NCI-H524 (cell line): ENCODE measurements at places on chromosomes 5 and 9.

DNA sequence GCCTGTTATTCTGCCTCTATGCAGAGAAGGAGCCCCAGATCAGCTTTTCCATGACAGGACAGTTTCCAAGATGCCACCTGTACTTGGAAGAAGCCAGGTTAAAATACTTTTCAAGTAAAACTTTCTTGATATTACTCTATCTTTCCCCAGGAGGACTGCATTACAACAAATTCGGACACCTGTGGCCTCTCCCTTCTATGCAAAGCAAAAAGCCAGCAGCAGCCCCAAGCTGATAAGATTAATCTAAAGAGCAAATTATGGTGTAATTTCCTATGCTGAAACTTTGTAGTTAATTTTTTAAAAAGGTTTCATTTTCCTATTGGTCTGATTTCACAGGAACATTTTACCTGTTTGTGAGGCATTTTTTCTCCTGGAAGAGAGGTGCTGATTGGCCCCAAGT, 301 bp upstream of the IL4 start:
- DNase-seq = no peak

GRCh38 chr5:14685757-14686156, 21.2 kb downstream of the OTULIN start:
- peak; percentile 78 for DNase-seq

GRCh38 chr9:79565245-79565644, 6.5 kb upstream of the TLE4 start:
- no peak for DNase-seq

- DNase-seq = no peak
Measured at GRCh38 chr9:127753148-127753547, 18.1 kb upstream of the TOR2A start.

DNA sequence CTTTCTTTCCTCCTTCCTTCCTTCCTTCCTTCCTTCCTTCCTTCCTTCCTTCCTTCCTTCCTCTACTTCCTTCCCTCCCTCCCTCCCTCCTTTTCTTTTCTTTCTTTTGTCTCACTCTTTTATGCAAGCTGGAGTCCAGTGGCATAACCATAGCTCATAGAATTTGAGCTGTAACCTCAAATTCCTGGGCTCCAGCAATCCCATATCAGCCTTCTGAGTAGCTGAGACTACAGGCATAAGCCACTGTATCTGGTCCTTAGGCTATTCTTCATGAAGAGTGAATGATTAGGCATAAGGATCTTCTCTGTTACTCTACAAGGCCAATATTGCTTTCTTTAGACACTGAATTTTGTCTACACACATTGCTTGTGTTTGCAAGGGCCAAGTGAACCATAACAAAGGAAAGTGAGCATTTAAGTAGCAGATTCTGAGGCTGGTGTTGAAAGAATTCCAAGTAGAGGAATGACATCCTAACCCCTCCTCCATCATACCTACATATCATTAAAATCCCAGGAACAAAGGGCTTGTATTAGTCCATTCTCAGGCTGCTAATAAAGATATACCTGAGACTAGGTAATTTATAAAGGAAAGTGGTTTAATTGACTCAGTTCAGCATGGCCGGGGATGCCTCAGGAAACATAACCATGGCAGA, 293.2 kb downstream of the HCN1 start:
- no peak for DNase-seq

GRCh38 chr5:92641031-92641962, 939.7 kb downstream of the NR2F1-AS1 start:
- no peak for DNase-seq

DNA sequence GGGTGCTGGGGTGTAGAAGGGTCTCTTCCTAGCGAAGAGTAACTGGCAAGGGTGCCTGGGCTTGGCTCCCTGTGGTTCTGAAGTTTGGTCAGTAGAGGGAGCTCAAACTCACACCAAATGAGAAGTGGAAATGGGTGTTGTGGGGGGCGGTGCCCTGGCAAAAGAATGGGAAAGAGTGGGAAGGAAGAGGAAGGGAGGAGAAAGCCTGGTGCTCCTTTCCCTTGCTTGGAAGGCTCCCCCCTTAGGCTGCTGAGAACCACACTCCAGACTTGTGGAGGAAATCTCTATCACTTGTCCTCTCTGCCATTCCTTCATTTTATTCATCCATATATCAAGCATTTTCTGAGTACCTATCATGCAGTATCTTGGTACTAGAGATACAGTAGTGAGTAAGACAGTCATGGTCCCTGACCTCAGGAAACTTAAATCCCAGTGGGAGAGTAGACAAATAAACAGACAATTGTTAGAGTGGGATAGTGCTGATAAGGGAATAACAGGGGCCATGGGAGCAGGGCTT, 13.0 kb downstream of the SLC4A9 start:
- DNase-seq = peak; percentile 76

- no peak for DNase-seq
Measured at GRCh38 chr5:132800545-132800944, 12.6 kb upstream of the SOWAHA start.

DNA sequence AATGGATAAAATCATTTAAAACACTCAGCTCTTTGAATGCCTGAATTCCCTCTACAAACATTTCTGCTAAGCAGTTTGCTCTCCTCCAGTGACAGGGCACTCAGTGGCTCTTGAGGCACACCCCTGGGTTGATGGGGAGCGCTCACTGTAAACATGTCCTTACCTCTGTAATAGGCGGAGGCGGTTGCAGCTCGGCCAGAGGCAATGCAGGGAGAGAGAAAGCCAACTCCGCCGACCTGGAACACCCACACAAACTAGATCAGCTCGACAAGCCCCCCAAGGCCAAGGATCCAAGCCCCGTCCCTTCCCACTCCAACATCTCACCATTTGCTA, 329 bp downstream of the CDC23 start:
- no peak for DNase-seq

DNA sequence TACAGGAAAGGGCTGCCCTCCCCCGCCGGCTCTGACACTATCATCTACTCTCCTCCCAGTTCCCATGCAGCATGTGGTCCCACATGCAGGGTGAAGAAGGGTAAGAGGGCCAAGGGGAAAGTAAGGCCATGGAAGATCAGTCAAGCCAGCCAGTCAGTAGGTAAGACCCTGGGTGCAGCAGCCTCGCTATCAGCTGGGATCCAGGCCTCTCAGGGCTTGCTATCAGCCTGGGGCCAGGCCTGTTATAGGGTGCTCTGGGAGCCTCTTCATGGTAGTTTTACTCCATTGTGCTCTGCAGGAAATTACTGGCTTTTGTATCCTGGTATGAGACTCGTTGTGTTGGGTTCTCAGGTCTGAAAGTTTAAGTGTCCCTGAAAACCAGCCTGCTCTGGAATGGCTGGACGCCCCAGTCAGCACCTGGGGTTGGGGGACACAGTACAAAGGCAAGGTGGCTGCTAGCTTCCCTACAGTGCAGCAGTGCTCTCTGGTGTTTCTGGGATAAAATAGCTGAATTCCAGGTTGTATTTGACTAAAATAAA, 21.4 kb downstream of the SLC22A4 start:
- no peak for DNase-seq

DNA sequence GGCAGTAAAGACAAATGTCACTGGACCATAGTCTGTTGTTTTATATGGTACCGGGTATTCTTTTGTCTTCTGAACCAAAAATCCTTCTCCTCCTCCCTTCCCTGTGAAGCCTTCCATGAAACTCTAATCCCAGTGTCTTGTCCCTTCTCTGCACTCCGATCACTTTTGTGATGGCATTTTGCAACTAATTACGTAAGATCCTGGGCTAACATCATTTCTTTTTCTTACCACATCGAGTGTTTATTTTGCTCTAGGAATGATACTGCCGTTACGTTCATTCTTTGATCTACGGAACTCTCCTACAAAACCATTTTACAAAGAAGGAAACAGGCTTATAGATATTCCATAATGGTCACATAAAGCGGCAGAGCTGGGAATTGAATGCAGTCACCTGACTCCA, 33.7 kb downstream of the SNX18 start:
- no peak for DNase-seq

DNA sequence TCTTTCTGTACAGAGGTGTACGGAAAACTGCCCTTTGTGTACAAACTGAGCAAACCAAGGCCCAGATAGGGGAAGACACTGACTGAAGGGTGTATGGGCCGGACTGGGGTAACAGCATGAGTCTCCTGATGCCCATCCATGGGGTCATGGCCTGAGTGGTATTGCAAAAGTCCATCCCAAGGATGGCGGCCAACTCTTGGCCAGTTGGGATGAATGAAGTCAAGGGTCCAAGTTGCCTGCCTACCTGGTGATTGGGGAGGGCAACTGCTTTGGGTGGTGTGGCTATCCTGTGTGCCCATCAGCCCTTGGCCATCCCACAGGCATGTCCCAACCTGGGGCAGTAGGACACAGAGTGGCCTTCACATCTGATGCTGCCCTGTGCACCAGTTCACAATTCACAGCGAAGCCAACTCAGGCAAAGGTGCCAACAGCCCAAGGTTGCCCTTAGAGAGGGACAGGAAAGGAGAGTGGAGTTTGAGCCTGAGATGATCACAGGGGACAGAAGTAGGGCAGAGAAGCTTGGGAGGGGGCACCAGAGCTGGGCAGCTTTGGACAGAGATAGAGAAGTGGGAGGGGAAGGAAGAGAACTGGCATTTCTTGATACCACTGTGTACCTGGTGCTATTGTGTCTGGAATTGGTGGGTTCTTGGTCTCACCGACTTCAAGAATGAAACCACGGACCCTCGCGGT, 46.6 kb downstream of the COL15A1 start:
- no peak for DNase-seq
